ENCODE measurements at places on chromosomes 5 and 9. TPM values are rescaled to one million over a fixed set of nuclear protein-coding genes. Genes with fewer than 3 reads are reported as not detected.

PRR16 gene
- total RNA-seq, result not detected

PCDHGC5 gene
- total RNA-seq, result not detected

MTMR12 gene
- total RNA-seq, result 21.8 TPM

CCL27 gene
- not detected for total RNA-seq

BNIP1 gene
- 18.1 TPM for total RNA-seq

IL9 gene
- total RNA-seq, result not detected

STPG3 gene
- total RNA-seq, result not detected

GRIN3A gene
- total RNA-seq, result not detected

ELOVL7 gene
- total RNA-seq, result 12.1 TPM

PCDHGA3 gene
- total RNA-seq, result not detected

NKD2 gene
- 18.4 TPM for total RNA-seq

BSPRY gene
- total RNA-seq, result 0.06 TPM

CSF2 gene
- 0.38 TPM for total RNA-seq

PCAT7 gene
- total RNA-seq, result 0.74 TPM

SLC38A9 gene
- 22.3 TPM for total RNA-seq

CDC25C gene
- 9.4 TPM for total RNA-seq

AGXT2 gene
- not detected for total RNA-seq

RAI14 gene
- 47.6 TPM for total RNA-seq

INSL6 gene
- total RNA-seq, result not detected

IL4 gene
- not detected for total RNA-seq

ARHGEF37 gene
- total RNA-seq, result 2.1 TPM

MAP3K1 gene
- total RNA-seq, result 1.3 TPM

PDZD2 gene
- 0.60 TPM for total RNA-seq

CDK9 gene
- 54.4 TPM for total RNA-seq

SMAD5 gene
- 32.0 TPM for total RNA-seq

CCDC192 gene
- total RNA-seq, result not detected

BTNL3 gene
- not detected for total RNA-seq

ECSCR gene
- total RNA-seq, result not detected

DMRT3 gene
- not detected for total RNA-seq

ZFR gene
- total RNA-seq, result 84.9 TPM

CTXN3 gene
- total RNA-seq, result not detected

MGAT1 gene
- total RNA-seq, result 83.4 TPM

ZNF366 gene
- total RNA-seq, result not detected

CD14 gene
- total RNA-seq, result 4.3 TPM

PCA3 gene
- not detected for total RNA-seq

MACROH2A1 gene
- total RNA-seq, result 199 TPM

C1QTNF3 gene
- 0.09 TPM for total RNA-seq

TMEM8B gene
- total RNA-seq, result 2.8 TPM
